ENCODE measurements at places on chromosomes 1 and 21. TPM values are rescaled to one million over a fixed set of nuclear protein-coding genes. Genes with fewer than 3 reads are reported as not detected.

GRCh38 chr1:235553112-235553551, 48.9 kb upstream of the B3GALNT2 start:
- DNase-seq: no peak

GRCh38 chr1:13663969-13664368, 36.0 kb upstream of the PRDM2 start:
- peak; percentile 43 for DNase-seq

The IGSF5 gene
- not detected for total RNA-seq

DNA sequence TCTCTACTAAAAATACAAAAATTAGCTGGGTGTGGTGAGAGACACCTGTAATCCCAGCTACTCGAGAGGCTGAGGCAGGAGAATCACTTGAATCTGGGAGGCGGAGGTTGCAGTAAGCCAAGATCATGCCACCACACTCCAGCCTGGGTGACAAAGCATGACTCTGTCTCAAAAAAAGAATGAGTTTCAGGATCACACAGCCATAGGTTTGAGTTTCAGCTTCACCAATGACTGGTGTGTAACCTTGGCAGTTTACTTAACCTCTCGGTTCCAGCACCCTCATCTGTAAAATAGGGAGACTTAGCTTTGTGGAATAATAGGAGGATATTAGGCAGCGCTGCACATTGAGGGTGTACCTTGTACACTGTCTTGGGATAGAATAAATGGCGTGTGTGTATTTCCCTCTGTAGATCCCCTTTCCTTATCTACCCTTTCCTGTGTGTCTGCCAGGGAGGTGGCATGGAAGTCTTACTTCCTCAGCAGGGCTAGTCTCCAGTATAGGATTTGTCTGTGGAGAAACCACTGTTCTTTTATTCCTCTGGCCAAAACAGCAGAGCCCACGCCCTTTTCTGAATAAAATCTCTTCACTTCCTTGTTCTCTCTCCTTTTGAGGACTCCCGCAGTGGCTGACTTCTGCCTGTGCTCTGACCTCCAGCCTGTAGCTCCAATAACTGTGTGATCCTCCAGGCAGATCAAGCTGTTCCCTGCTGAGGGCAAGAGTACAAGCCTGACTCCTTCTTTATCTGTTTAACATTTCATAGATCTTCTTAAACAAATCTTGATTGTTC, 90.4 kb downstream of the HHAT start:
- no peak for DNase-seq
